ENCODE measurements at places on chromosomes 13 and 19.

DNA sequence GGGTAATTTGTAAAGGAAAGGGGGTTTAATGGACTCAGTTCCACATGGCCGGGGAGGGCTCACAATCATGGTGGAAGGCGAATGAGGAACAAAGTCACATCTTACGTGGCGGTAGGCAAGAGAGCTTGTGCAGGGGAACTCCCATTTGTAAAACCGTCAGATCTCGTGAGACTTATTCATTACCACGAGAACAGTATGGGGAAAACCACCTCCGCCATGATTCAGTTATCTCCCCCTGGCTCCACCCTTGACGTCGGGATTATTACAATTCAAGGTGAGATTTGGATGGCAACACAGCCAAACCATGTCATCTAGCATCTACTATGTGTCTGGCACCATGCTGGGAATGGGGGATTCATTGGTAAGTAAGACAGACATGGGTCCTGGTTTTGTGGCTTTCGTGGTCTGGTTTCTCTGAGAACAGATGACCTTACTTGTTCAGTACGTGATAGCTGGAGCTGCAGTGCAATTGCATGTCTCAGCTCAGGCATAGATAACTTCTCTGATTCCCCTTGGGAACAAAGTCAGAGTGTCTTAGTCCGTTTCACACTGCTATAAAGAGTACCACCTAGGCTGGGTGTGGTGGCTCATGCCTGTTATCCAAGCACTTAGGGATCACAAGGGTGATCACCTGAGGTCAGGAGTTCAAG, 8.3 kb downstream of the ZNF554 start:
- DNase-seq, result no peak

DNA sequence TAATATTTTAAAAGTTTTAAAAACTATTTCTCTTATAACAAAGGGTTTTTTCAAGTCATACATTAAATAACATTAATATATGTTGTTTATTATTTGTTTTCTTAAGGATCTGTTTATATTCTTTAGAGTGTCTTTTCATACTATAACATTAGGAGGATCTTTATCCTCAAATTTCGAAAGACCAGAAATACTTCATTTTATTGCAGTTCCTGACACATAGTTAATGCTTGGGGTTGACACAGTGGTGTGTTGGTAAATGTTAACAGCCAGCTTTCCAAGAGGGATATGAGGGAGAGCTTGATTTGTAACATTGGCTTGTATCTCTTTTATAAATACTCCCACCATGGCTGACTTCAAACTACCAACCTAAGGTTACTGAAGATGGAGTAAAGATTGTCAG, 126.6 kb upstream of the KLF5 start:
- DNase-seq, result no peak

DNA sequence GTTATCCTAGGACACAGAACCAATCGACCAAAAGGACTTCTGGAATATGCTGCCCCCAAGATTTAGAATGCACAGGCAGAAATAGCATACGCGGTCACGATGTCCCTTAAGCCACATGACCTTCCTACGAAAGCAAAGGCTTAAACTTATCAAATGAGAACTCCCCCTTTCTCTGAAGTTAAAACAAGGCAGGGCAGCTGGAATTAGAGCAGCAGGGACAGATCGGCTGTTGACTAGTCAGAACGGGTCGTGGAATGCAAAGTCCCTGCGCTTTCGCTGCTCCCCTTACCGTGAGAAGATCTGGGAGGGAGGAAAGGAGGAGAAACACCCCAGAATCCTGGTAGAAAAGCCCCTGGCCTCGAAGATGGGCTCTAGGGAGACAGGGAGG, 799 bp upstream of the USPL1 start:
- peak; percentile 35 for DNase-seq

DNA sequence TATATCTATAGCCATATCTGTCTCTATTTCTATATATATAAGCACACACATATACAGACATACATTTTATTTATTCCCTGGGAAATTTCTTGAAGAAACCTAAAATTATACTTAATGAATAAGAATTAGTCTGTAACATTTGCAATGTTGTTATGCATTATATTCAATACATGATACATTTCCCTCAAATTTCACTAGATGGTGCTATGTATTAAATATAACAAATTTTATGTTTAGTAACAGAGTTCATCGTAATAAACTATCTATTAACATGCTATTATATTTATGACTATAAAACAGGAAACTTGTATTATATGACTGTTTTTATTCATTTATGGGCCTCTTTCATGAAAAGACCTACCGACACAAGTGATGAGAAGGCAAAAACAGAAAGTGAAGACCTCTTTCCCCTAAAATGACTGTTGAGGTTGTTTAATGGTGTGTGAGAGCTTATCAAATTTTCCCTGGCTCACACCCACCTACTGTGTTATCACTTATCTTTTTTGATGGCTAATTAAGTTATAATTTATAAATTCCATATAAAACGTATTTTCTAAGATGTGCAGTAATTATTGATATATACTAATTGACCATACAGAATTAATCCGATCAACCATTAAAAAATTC, 881.9 kb downstream of the SLITRK6 start:
- no peak for DNase-seq

DNA sequence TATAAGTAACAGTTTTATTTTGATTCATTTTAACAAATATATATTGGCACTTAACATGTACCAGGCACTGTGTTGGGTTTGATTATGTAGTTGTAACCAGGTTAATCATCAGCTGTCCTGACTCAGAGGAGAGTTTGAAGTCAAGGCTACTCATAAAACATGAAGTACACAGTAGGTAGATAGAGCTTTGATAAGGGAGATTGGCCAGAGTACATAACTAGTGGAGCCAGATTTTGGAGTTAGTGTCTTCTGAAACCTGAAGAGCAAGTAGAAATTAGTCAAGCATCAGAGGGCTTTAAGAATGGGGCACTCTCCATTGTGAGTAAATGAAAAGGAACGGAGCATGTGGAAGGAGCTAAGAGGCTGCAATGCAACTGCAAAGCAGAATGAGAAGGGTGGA, 333.9 kb downstream of the RFC3 start:
- no peak for DNase-seq

DNA sequence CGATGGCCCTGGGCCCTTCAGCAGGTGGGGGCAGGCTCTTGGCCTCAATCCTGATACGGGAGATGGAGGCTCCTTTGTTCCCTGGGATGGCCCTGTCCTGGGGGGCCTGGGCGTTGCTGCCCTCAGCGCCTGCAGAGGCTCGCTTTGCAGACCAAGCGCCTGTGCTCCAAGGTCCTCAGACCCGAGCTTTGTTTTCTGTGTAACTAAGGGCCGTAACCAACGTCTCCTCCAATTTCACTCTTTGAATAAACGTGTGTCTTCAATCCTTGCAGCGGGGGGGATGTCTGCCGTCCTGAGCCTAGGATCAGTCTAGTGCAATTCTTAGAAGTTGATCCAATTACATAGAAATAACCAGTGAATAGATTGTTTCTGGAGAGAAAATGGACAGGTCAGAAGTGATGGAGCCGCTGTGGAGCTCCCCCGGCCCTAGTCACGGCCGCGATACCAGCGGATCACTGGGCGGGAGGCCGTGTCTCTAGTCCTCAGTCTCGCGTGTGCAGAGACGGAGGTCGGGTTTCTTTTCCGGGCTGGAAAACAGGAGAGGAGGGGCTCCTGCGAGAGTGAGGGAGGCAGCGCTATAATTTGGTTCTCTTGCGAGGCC, 5.3 kb downstream of the PTBP1 start:
- DNase-seq, result no peak

GRCh38 chr13:41085961-41086585, 24.8 kb downstream of the WBP4 start:
- DNase-seq, result no peak

DNA sequence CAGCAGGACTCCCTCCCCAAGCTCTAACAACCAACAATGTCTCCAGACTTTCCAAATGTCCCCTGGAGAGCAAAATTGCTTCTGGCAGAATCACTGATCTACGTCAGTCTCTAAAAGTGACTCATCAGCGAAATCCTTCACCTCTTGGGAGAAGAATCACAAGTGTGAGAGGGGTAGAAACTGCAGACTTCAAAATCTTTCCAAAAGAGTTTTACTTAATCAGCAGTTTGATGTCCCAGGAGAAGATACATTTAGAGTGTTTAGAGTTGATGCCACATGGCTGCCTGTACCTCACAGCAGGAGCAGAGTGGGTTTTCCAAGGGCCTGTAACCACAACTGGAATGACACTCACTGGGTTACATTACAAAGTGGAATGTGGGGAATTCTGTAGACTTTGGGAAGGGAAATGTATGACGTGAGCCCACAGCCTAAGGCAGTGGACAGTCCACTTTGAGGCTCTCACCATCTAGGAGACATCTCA, 6.2 kb upstream of the CEACAM5 start:
- DNase-seq, result no peak

- DNase-seq, result no peak
These were observed 226.8 kb downstream of the LACC1 start for GRCh38 chr13:44106266-44107152.

GRCh38 chr19:38388349-38389100, at the start of gene SPRED3:
Gene SPRED3 (plus strand): TSS chr19:38388697. CDS start chr19:38390303, 1,606 bp downstream.
- no peak for DNase-seq

DNA sequence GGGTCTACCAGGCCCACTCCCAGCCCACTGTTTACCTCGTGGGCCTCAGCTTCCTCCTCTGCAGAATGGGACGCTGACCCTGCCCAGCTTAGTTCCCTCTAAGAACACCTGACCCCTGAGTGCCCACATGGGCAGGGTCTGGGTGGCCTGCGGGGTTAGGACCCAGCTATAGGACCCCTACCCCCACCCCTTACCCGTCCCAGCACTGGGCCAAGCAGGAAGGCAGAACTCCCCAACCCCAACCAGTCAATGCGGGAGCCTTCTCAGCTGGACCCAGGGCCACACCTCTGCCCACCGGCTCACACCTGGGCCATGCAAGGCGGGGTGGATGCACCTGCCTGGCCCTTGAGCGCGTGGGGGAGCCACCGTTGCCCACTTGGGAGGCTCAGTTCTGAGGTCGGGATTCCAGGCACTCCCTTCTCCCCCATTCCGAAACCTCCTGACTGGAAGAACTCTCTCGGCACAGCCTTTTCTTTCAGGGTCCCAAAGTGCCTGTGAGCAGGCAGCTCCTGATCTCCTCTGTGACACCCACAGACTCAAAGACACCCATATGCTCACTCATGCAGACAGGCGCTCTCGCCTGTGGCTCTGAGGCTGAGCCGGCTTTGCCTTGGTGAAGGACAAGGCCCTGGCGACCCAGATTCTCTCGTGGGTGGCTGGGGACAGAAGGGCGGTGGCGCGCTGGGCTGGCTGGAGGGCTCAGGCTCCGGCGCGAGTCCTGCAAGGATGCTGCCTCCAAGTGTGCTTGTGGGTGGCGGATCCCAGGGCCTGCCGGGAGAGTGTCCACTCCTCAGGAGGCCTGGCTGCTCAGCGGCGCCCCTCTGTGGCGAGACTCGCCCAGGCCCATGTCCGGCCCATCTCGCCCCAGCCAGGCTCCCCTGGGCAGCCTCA, 27.9 kb upstream of the PARP4 start:
- no peak for DNase-seq

DNA sequence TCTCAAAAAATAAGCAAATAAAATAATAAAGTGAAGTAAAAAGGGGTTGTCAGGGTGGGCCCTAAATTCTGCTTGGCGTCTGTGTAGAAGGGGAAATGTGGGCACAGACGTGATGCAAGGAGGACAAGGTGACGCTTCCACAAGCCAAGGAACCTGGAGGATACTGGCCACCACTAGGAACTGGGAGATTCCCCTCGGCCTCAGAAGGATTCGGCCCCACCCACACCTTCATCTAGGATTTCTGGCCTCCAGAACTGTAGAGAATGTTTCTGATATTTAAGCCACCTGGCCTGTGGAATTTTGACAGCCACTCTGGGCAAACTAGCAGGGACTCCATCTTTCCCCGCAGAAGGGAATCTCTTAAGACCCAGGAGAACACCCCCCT, 1.1 kb downstream of the PLEKHJ1 start:
- DNase-seq, result no peak

DNA sequence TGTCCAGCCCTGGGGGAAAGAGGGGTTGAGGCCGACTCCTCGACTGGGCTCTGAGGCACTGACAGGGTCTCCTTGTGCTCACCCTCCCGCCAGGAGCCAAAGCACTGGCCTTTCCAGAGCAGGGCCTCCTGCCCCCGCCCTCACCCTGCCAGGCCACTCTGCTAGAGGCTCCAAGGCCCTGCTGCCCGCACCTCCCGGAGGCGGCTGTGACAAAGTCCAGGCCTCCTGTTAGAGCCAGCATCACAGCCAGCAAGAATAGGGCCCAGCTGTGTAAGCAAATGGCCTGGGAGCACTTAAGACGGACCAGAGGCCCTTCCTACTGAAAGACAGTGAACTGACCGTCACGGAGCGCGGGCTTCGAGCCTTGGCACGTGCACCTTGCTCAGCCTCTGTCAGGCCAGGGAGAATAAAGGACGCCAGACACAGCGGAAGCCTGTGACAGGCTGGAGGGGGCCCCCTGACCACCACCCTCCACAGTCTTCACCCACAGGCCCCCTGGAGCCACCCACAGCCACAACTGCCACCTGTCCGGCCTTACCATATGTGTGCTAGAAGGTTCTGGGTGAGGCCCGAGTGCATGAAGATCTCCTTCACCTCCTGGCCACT, 50.9 kb downstream of the EPS15L1 start:
- no peak for DNase-seq

GRCh38 chr13:79405501-79405830, 589 bp downstream of the RBM26 start:
- DNase-seq, result peak; percentile 25

GRCh38 chr19:47707135-47707925, 5.9 kb upstream of the EHD2 start:
- DNase-seq, result peak; percentile 74

DNA sequence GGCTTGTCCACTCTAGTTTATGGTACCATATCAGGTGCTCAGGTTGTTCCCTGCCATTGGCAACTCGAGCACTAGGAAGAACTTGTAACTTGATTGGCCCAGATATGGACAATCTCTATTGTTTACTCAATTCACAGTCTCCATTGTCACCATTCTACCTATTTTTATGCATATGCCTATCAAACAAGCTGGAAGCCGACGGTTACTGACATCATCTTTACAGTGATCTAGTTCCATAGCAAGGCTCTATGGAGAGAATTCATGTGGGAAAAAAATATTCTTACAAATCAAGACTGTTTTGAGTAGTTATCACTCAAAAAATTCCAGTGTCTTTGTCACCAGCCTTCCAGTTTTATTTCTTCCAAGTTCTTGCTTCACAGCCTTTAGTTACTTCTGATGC, 1006.2 kb upstream of the PRR20A start:
- no peak for DNase-seq

- no peak for DNase-seq
These were observed 113.6 kb downstream of the HS6ST3 start for GRCh38 chr13:96203471-96203870.

DNA sequence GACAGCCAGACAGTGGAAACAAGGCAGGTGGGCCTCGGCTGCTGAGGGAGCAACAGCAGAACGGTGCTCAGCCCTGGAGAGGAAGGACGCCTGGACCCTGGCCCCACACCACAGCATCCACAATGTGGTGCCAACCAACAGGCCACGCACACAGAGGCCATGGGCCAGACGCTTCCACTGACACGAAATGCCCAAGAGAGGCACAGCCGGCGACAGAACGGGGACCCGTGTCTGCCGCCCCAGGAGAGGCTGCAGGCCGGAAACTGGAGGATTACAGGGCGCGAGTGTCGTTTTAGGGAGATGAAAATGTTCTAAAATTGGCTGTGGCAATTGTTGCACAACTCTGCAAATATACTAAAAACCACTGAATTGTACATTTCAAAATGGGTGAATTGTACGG, 69.7 kb downstream of the RASA3 start:
- no peak for DNase-seq

All from activated CD8-positive, alpha-beta memory T cell treated with anti-CD3 and anti-CD28 coated beads for 48 hours (primary cell).